ENCODE measurements at places on chromosomes 12 and 14.

DNA sequence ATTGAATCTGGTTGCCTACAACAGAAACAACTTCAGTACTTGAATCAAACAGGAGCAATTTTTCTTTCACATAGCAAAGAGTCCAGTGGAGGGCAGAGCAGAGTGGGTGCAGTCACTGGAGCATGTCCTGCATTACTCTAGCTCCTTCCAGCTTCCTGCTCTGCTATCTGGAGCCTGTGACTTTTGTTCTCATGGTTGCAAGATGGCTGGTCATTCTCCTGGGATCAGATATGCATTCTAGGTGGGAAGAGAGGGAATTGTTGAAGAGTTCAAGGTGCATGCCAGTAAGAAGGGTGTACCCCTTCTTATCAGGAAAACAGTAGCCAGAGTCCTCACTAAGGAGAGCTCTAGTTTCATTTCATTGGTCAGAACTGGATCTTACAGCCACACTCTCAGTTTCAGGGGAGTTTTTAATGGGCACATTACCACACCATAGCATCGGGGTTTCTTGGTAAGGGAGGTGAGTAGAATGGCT, 8.0 kb downstream of the IFT43 start:
- DNase-seq: no peak

DNA sequence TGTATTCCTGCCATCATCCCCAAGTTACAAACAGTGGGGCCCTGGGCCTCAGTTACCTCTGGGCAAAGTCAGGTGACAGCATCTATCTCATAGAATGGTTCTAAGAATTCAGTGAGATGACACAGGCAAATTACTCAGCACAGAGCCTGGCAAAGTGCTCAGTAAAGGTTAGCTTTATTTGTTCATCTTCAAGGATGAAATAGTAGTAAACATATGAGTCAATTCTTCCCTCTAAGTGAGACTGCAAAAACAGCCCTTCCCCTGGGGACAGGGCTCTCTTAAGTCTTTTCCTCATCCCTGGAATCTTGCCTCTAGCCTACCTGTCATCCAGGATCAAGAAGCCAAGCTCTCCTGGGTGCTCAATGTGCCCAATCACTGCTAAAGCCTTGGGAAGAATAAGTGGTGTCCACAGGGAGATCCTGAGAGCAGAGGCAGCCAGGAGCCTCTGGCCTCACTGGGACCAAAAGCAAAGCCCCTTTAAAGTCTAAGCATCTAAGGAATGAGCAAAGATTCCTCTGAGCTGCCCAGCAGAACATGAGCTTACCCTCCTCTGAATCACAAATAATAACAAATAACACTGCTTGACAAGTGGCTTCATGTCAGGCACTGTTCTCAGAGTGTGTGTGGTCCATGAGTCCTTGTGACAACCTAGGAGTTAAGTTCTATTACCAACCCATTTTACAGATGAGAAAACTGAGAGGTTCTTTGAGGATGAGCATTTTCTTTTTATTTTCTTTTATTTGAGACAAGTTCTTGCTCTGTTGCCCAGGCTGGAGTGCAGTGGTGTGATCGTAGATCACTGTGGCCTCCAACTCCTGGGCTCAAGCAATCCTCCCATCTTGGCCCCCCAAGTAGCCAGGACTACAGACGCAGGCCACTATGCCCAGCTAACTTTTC, 12.1 kb downstream of the NUAK1 start:
- no peak for DNase-seq

DNA sequence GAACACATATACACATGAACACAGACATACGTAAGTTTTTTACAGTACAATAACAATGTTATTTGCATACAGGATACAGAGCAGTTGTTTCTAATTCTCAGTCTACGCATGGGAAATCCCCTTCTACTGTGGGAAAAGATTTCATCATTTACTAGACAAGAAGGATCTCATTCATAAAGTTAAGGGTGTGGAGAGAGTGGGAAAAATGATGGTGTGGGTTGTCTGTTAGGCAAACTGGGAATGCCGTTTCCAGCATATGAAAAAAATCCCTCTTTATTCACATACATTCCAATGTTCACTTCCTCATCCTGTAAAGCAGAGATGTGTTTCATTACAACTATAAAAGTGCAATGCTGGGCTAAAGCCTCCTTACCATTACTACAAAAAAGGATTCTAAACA, 120.9 kb downstream of the SINHCAF start:
- no peak for DNase-seq

DNA sequence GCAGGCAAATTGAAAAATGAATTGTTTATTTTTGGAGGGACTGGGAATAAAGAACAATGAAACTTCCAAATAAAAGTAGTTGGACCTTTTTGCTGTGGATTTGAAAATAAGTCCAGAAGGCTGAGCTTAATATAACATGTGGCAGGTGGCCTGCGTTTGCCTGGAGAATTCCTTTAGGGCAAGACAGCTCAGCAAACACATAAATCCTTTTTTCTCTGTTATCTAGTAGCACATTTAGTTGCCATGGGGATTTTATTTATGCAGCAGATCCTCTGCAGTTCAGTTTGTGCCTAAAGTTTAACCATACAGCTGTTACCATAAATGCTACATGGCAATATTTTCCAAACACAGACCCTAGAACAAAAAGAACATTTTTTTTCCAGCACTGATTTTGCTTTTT, 180.0 kb downstream of the NPAS3 start:
- no peak for DNase-seq

- DNase-seq: no peak
Measured at GRCh38 chr12:105113094-105113493, 5.6 kb downstream of the WASHC4 start.

- no peak for DNase-seq
Measured at GRCh38 chr14:60670989-60671388, 21.7 kb upstream of the SIX1 start.

- DNase-seq: no peak
Measured at GRCh38 chr12:7016958-7017571, 1.2 kb downstream of the LPCAT3 start.

GRCh38 chr12:54039417-54040147, 6.7 kb downstream of the HOXC5 start:
- DNase-seq: no peak

DNA sequence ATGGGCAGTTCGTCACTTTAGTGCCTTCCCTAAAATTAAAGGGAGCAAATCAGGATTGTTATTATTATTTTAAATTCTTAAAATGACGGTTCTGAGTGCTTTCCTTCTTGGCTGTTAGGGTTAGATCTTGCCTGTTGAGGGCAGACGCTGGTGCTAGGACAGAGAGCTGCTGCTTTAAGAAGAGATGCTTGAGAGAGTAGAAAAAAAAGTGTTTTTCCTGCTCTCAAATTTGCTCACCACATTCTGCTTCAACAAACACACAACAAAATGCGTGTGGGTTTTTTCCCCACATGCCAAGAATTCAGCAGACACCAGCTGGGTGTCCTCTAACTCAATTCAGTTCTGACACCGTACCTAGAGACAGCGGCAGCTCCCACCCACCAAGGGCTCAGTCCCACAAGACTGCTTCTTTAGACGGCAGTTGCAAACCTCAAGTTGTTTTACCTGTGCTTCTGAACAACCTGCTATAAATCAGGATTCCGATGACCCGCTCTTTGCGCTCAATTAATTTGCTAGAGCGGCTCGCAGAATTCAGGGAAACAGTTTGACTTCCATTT, 75.8 kb upstream of the RIN3 start:
- DNase-seq: no peak

DNA sequence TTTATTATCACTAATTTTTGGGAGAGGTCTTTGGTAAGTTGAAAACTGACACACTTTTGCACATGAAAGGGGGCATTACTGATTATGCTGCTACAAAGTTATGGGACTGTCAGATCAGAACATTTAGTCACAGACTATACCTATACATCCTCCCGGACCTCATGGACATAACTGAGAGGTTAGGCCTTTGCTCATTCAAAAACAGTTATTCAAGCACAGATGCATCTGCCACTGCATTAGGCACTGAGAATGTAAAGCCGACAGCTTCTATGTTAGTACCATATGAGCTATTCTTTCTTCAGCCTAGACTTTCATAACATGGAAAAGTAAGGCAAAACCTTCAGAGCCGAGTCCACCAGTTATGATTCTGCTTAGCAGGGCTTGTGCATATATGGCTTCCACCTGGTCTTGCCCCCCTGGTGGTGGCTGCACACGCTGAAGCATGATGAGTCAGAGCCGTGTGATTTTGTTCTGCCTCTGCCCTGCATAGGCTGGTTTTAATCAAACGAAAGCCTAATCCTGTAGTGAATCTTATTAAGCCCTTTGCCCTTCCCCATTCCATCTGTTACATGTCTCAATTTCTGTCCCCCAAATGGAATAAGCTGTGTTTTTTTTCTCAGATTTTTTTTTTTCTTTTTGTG, 21.8 kb upstream of the RNU6-8 start:
- DNase-seq: no peak

DNA sequence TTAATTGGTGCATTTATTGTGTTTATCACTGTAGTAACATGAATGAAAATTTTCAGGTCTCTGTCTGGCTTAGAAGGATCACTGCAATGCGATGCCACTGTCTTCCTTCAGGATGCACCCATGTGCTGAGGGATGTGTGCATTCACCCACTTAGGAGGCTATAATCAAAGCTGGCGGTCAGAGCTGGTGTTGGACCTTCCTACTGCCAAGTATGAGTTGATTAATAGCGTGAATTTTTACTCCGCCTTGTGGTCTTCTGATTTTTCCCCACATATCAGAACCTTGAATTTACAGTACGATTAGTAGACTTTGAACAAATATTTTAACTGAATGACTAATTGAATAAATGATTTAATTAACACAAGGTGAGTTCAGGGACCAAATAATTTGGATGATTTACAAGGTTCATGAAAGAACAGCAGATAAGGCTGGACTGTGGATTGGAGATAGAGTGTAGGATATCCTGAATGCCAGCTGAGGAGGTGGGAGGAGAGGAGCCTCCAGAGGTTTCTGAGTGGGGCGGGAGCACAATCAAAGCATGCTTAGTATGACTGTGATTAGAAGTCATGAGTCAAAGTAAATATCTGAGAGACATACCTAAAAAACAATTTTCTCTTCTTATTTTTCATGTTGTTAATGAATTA, 50.1 kb downstream of the RERG start:
- DNase-seq: no peak

DNA sequence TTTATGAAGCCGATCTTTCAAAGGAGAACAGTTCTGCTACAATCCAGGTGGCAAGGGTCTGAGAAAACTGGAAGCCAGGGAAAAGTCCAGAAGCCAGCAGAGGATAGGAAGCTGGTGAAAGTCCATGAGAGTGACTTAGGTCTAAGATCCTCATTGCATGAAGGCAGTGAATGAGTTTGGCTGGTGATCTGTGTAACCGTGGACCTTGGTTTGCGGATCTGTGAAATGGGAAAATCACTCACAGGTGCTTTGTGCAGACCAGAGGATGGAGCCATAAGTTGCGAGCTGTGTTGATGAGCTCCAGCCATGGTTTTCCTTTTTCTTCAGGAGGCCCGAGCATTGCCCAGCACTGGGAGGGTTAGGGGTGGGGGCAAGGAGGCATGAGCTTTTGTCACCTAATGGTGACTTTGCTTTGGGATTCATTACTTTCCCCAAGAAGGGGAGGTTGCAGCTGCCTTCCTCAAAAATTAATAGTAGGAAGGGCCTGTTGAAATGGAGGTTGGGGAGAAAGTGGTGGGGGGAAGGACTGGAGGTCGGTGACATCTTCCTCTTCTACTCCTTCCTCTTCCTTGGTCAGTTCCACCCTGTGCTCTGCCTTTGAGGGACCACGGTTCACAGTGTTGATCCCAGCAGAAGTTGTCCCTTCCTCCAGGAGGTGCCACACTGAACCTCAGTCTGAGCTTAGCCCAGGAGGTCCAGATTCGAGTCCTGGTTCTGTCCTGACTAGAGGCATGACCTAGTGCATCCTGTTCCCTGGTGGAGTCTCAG, 20.3 kb upstream of the SERPINA6 start:
- DNase-seq: no peak

DNA sequence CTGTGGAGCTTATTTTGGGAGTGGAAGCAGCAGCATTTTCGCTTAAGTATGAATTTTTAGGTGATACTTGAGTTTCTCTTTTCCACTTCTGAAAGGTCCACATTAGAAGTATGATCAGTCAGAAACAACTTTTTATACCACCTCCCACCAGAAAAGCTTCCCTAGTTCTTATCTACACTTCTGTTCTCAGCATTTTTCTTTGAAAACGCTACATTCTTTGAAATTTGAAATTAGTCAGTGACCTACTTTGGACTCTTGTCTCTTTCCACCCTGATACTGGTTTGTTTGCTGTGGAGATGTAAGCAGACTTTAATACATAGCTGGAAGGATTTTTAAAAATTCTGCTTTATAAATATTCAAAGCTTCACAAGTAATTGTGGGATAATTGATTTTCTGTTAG, 22.2 kb downstream of the PCBP2 start:
- no peak for DNase-seq
